DMS153 (cell line): ENCODE measurements at places on chromosomes 2 and 18.

DNA sequence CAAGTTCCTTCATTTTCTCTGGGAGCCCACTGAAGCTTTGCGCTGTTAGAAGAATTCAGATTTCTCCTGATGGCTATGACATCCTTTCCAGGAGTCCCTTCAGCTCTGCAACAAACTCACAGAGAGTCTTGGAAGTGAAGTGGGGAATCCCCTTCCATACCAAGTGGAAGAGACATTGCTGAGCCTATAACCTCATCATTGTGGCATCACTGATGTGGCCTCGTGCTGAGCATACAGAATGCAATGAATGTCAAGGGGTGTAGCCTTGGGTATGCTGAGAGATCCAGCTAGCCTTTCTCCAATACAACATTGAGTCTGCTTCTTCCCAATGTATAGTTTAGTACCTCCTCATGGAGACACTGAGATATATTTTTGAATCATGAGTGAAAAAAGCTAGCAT lies 311.1 kb upstream of the RAB12 start:
- no peak for DNase-seq

- no peak for DNase-seq
These were observed 101.9 kb downstream of the CDH20 start for GRCh38 chr18:61435064-61435652.

DNA sequence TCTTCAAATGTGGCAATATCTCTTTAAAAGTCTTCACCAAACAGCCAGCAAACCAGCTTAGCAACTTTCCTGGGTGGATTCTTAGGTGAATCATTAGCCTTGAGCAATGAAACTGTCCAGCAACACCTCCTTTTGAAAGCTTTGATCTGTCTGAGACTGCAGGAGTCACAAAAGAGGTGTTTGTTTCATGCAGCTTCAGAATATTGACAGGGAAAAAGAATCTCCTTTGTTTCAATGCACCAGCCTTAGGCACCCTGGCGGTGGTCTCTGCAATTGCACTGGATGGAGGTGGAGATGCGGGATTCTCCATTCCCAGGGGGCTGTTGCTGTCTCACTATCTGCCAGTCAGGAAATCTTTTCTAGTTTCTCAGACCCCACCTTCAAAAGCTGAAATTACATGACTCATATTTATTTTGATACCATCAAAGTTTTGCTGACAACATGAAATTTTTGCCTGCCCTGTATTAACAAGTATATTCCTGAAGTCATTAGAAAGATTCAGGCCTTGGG lies 76.0 kb upstream of the DSG1 start:
- no peak for DNase-seq

GRCh38 chr2:162623888-162624287 lies 214.7 kb downstream of the KCNH7 start:
- no peak for DNase-seq

- DNase-seq, result no peak
These were observed 100.2 kb downstream of the PTGR3 start for GRCh38 chr18:75108579-75109318.

DNA sequence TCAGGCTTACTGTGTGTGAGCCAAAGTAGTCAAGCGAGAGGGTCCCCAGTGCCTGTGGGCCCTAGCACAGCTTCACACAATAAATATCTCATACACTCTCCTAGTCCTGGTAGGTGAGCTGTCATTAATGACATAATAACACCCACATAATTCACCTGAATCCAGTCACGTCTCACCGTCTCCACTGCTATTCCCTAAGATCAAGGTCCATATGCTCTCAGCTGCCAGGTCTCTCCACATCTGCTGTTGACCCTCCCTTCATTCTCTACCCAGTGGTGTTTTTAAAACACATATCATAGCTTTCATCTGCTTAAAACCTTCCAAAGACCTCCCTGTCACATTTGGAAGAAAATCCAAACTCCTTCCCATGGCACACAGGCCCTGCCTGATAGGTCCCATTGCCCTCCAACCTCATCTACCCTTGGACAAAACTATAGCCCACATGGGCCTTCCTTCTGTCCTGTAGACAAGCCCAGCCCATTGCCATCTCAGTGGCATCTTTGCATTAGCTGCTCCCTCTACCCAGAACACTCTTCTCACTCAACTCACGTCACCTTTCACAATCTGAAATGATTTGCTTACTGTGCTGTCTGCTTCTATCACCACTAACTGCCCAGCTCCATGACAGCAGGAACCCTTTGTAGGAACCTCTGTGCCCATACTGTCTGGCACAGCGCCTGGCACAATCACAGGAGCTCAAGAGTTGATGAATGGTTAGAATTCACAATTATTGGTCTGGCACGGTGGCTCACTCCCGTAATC lies 7.5 kb downstream of the KCNG3 start:
- no peak for DNase-seq

DNA sequence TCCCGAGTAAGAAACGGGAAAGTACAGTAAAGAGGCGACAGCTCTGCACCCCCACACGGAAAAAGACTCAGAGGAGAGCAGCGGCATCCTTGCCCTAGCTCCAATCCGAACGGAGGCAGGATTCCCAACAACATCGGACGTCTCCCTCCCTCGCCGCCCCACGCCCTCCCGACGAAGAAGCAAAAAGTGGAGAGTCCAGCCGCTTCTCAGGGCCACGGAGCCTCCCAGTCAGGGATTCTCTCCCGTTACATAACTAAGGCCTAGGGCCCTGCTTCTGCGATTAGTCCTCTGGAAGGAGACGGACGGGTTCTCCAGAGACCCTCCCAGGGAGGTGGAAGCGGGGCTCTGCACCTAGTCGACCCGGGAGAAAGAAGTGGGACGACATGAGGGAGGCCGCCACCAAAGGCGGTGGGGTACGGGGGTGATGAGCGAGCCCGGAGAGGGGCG lies 587 bp downstream of the SUMO1 start:
- DNase-seq, result no peak
